CD4-positive, alpha-beta T cell treated with Interleukin-4 for 4 hours (primary cell): ENCODE measurements at places on chromosomes 11 and 22.
A peak's percentile ranks its signal among the peaks of the same experiment; 100 is the strongest.

- no peak for DNase-seq
Observed at GRCh38 chr11:50275133-50275532, 242.5 kb downstream of the OR4C45 start.

GRCh38 chr11:29985248-29985647 lies 31.6 kb downstream of the KCNA4 start:
- DNase-seq = no peak

DNA sequence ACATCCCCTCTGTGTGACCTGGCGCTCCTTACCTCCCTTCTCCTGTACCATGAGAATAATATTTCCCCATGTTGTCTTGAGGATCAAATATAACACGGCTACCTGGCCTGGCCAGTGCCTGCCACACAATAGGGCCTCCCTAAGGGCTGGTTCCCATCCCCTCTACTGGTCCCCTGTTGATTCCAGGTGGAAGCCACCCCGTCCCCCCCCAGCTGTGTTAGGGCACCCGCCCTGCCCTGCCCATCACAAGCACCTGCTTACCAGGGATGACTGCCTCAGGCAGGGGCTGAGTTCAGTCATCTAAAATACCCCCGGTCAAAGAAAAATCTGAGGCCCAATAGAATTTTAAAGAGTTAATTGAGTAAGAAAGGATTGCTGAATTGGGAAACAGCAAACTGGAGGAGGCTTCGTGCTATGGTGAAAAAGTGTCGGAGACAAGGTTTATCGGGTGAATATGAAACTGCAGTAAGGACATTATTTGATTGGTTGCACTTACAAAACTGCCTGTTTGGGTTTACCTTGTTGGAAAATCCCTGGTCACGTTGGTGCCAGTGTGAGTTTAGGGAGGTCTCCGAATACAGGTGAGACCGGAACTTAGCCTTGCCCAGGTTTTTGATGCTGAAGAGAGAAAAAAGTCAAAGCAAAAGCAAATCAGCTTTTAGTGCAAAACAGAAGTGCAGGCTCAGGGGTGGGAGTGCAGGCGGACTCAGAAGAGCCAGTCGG lies 5.2 kb downstream of the APOL1 start:
- peak; percentile 18 for DNase-seq

DNA sequence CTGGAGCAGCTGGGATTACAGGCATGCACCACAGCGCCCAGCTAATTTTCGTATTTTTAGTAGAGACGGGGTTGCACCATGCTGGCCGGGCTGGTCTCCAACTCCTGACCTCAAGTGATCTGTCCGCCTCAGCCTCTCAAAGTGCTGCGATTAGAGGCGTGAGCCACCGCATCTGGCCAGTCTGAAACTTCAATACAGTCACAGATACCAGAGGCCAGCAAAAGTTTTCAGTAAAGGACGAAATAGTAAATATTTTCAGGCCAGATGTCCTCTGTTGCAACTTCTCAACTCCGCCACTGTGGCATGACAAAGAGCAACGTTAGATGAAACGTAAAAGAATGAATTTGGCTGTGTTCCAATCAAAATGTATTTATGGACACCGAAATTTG lies 403.6 kb downstream of the MN1 start:
- DNase-seq = no peak

DNA sequence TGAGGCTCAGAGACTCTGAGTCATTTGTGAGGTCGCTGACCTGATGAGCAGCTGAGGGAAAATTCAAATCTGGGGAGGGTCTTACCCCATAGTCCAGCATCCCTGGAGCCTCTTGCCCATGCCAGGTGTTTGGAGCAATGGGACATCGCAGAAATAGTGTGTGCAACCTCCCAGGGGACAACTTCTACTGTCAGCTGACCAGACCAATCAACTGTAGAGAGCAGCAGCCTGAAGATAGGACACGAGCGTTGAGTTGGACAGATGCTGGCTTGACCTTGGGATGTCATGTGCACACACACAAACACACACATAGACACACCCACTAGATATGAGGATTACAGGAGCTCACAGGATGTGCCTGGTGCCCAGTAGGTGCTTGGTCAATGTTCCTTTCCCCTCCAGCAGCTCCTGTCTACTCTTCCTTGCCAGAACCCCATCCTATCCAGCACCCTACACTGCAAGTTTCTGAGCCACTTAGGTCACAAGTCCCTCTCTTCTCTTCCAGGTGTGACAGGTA lies 59.1 kb upstream of the MPEG1 start:
- DNase-seq = no peak

GRCh38 chr22:40002935-40003715 lies 8.4 kb downstream of the FAM83F start:
- DNase-seq = no peak

DNA sequence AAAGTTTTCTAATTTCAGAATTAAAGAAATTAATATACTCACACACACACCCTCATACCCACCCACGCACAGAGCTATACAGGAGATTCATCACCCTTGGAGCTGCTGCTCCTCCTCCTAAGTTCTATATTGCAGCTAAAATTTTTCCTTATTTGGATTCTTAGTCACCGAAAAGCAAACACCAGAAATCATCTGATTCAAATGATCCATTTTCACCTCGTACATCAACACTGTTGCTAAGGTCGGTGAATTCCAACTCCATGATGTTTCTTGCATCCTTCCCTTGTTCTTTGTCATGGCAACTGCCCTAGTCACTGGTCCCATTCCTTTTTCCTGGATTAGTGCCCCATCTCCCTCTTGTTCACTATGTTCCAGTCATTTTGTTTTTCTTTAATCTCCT lies 286.2 kb downstream of the GRM5 start:
- DNase-seq = no peak

- DNase-seq = peak; percentile 70
Observed at GRCh38 chr11:11787305-11788062, 54.3 kb upstream of the USP47 start.

DNA sequence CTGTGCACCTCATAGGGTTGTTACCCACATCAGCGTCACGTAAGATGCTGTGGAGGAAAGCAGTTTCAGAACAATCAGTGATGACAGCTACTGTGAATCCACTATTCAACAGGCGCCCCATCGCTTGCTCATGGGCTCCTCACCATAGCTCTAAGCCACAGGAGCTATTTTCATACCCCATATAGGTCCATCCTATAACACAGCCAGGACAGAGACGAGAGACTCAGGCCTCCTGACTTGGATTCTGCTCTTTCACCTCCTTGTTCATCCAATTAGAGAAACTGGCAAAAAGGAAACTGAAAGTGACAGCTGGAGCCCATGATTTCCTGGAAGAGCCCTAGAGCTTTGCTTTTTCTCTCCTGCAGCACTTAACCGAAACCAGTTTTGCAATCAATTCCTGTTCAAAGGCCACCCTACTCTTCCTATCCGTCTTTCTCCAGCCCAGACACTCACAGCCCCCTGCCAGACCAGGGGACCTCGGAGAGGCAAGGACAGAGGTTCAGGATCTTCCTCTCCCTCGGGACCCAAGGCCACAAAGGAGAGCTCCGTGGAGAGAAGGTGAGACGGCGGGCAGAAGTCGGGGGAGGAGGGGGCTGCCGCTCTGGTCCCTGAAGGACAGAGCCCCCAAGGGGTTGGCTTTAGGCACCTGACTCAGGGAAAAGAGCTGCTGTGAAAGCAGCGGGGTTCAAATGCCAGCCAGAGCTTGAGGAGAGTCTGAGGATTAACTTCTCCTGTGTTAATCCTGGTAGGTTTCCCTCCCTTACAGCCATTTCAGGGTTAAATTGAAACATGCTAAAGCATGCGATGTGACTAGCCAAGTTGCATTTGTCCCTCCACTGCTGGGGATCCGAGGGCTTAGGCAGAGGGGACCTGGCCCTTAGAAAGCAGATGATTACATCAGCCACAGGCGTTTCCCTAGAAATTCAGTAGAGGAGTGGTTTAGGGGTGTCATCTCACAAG lies at the start of gene APOL6:
Gene APOL6 (plus strand): TSS at position 381 of the 960 bp plus-strand sequence. CDS start 7,980 bp downstream, outside the sequence.
- DNase-seq = peak; percentile 93

DNA sequence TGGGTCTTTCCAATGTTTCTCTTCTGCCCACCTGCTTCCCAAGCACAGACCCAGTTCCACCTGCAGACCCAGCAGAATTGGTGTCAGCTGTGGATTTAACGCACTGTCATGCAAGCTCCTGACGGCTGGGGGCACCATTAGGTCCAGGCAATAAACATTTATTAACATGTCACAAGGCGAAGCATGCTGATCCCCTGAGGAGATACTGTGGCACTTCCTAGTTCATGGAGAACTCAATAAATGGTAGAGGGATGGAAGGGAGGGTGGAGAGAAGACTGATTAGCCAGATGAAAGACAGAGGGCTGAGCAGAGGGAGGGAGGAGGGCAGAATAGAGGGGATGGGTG lies 68.3 kb upstream of the TSPAN18 start:
- DNase-seq = peak; percentile 32

GRCh38 chr11:269146-269890 lies 8.9 kb upstream of the NLRP6 start:
- DNase-seq = peak; percentile 81

- DNase-seq = no peak
Observed at GRCh38 chr11:85945788-85946187, 90.6 kb downstream of the CCDC83 start.

- DNase-seq = no peak
Observed at GRCh38 chr22:46453006-46453828, 84.2 kb downstream of the CELSR1 start.

DNA sequence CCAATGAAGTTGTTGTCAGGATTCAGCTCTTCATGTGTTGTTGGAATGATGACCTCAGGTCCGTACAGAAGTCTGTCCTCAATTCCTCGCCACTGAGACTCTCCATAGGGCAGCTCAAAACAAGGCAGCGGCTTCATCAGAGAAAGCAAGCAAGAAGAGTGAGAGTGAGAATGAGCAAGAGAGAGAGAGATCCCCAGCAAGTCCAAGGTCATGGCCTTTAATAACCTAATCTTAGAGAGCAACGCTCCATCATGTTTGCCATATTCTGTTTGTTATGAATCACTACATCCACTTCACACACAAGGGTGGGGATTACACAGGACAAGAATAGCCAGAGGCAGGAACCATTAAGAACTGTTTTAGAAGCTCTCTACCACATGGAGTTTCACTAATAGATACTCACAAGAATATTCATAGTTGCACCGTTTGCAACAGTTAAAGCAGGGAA lies 23.3 kb upstream of the MMP7 start:
- DNase-seq = no peak

DNA sequence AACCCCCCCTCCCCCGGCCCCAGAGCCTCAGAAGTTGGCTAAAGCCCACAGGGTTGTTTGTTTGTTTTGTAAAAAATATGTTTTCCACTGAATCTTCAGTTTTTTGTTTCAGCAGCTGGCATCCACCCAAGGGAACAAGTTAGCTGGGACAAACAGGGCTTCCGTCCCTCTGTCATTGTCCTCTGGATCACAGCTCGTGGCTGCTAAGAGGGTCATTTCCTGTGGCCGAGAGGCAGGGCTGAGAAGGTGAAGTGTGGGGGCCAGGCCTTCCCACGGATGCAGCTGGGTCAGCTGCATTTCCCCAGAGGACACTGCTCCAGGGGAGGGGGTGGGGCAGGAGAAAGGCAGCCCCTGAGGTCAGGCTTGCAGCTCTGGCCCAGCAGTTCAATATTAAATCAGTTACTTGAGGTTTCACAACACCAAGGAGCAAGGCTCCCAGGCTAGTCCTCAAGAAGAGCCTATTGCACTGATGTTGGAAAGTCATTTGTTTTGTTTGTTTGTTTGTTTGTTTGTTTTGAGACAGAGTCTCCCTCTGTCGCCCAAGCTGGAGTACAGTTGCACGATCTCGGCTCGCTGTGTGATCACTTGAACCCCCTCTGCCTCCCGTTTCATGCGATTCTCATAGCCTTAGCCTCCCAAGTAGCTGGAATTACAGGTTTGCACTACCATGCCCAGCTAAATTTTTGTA lies 34.4 kb upstream of the SMTN start:
- no peak for DNase-seq

DNA sequence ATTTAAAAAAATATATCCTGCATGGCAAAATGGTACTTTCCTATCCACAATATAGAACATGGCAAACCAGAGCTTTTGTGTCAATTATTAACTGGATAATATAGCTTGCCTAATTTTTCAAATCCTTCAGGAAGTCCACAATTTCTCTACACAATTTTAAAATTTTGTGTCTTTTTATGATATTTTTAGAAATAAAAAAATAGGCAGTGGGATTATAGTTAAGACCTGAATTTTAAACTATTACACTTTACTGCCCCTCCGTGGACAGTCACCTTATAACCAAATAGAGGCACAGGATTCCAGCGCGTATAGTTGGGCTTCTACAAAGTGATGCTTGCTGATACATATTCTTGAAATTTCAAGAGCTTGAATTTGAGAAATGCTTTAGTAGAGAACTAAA lies 2.1 kb upstream of the DMC1 start:
- peak; percentile 45 for DNase-seq

DNA sequence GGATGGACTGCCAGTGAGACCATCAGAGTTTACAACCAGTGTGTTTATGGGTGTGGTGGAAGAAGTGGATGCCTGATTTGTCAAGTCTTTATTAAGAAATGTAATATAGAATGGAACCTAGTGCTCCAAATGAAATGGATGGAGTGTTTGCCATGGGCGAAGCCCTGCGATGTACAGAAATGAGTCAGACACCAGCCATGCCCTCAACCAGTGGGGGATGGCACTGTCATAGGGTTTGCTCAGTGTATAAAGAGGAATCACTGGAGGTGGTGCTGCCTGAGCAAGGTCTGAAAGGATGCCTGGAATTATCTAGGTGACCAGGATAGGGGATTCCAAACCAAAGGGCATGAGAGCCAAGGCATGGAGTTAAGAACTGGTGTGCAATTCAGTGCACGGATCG lies 120.9 kb upstream of the MTNR1B start:
- no peak for DNase-seq

DNA sequence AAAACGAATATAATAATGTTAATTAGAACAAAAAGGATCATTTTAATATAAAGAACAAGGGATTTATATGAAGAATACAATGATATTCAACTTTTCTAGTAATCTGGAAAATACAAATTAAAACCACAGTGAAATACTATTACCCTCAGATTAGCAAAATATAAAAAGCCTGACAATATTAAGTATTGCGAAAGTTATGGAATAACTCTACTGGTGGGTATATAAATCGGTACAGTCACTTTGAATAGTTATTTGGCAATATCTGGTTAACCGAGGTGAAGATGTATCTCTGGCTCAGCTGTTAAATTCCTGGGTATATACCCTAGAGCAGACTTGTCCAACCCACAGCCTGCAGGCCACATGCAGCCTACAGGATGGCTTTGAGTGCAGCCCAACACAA lies 118.8 kb downstream of the ATM start:
- DNase-seq = no peak

GRCh38 chr11:64441127-64441526 lies 82.2 kb downstream of the RPS6KA4 start:
- no peak for DNase-seq

DNA sequence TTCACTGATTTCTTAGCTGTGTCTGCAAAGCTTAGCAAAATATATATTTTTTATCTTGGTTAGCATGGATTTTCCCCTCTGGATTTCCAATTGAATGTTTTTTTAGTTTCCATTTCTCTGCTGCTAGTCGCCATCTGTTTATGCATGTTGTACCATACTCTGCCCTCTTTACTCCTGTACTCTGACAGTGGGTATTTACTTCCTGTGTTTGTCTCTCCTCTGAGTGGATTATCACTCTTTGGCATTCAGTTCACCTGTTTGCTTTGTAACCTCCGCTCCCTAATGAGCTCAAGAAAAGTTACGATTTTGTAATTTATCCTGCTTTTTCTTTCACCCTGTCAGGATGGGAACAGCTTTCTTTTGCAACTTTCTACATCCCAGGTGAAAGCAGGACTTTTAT lies 59.1 kb downstream of the PDHX start:
- no peak for DNase-seq

GRCh38 chr11:105000167-105000566 lies 22.8 kb downstream of the CASP5 start:
- no peak for DNase-seq

- no peak for DNase-seq
Observed at GRCh38 chr11:2088284-2088683, 50.9 kb downstream of the IGF2 start.

- DNase-seq = no peak
Observed at GRCh38 chr11:61004180-61004611, 32.7 kb downstream of the CD6 start.
